NCI-H524 treated with DMSO at 0.1 percent for 48 hours (cell line): ENCODE measurements at places on chromosomes 5 and 9.

DNA sequence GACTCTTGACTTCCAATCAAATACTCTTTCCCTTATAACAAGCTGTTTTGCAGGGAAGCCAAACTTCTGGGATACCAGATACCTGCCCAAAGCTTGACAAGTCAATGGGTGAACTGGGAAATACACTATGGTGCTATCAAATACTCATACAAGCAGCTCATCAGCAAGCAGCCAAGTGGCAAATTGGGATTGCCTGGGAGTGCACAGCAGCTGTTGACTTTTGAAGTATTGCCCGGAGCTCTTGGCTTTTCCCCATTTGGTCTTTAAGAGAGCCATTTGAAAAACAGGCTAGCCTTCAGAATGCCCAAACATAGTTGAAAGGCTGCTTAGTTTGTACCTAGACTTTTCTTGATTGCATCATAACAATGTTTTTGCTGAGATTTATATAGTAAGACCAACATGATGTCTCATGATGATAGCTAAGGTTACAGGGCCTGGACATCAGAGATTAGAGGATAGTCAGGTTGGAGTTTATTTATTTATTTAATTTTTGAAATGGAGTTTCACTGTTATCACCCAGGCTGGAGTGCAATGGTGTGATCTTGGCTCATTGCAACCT is 210.1 kb upstream of the ZNF608 start:
- no peak for DNase-seq

DNA sequence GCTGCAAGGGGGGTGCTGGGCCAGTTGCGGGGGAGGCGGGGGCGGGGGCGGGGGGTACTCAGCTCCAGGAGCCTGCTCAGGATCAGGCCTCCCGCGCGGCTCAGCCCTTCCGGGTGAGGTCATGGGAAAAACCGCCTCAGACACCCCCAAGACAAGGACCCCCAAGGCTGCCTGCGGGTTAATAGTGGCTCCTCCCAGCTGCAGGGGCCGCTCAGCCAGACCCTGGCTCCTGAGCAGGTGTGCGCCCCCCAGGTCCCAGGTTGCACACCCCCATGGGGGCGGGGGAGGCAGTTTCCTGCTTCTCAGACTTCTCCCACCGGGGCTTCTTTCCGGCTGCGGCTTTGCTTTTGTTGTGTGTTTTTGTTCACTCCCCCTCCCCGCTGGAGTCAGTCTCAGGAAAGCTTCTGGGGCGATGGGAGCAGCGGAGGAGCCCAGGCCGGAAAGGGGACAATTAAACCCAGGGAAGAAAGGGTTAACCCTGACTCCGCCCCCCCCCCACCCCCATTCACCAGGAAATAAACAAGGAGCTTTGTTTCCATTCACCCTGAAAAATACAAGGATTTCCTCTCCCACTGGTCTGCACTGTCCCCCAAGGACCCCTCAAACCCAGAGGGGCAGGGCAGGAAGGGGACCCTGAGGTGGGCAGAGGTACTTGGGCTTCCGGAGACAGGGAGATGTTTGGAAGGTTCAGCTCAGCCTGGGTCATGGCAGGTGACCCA is 42.3 kb upstream of the NOTCH1 start:
- DNase-seq = no peak

GRCh38 chr5:14685757-14686156 is 21.2 kb downstream of the OTULIN start:
- DNase-seq = peak; percentile 26

- DNase-seq = no peak
Observed at GRCh38 chr9:109887079-109887478, 107.1 kb downstream of the PALM2AKAP2 start.

- no peak for DNase-seq
Observed at GRCh38 chr5:5387192-5387591, 35.3 kb upstream of the ICE1 start.

GRCh38 chr5:34686762-34687268 is 30.7 kb downstream of the RAI14 start:
- no peak for DNase-seq

GRCh38 chr9:65432722-65433323 is 147.8 kb upstream of the FOXD4L5 start:
- DNase-seq = no peak

GRCh38 chr5:151083081-151083676 is 2.3 kb upstream of the TNIP1 start:
- no peak for DNase-seq

GRCh38 chr5:19488786-19489185 is 499.2 kb downstream of the CDH18 start:
- DNase-seq = peak; percentile 92

DNA sequence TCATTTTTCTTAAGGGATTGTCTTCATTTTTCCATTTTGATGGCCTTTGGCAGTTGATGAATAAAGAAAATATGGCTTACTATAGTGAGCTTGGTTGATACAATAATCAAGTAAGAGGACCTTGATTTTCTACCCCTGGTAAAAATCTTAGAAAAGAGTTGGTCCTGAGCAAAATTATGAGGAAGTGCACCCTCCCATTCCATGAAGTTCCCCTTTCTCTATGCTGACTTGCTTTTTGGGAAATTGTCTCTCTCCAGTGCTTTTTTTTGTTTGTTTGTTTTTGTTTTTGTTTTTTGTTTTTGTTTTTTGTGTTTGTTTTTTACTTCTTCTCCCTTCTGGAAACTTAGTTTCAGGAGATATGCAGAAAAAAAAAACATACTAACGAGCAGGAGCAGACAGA is 449.2 kb upstream of the ACTBL2 start:
- DNase-seq = no peak

DNA sequence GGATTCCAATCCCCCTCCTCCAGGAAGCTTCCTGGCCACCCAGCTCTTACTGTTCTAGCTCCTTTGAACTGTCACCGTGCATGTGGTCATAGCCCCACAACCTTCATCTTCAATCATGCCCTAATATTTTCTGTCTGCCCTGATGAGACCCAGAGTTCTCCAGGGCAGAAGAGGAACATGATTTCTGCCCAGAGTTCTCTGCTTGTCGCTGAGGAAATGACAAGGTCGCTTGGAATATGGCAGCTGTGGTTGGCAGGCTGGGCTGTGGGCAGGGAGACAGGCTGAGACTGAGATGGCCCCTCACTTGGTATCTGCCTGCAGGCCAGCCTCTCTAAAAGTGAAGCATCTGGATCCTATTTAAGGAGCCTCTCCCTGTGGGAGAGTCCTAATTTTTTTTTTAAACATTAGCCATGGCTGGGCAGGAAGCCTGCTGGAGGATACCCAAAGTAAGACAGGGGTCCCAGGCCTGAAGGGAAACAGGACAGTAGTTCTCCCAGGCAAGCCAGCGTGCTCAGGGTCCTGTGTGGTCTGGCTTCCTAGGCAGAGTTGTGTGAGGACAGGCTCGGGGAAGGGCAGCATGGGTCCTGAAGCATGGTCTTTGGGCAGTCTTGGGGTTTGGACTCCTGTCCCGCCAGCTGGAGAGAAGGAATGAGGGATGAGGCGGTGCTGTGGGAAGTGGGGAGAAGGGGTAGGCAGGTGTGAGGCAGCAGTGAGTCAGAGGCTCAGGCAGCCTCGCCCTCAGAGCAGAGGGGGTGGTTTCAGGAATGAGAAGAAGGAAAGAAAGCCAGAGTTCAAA is 242.1 kb downstream of the FSTL4 start:
- no peak for DNase-seq

DNA sequence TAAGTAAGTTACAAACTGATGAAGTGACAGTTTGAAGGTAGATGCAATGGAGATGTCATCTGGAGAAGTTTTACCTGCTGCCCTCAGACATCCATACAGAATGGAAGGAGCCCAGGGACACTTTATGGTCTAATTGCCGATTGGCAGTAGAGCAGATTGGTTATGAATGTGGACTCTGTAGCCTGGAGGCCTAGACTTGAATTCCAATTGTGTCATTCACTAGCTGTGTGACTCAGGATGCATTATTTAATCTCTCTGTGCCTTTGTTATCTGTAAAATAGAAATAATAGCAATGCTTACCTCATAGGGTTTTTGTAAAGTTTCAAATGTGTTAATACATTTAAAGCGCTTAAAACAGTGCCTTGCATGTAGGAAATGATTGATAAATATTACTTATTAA is 5.2 kb upstream of the TCERG1 start:
- DNase-seq = no peak

- DNase-seq = no peak
Observed at GRCh38 chr9:137226338-137227053, 806 bp upstream of the RNF224 start.

- no peak for DNase-seq
Observed at GRCh38 chr5:56429110-56429561, 196.0 kb upstream of the ANKRD55 start.

DNA sequence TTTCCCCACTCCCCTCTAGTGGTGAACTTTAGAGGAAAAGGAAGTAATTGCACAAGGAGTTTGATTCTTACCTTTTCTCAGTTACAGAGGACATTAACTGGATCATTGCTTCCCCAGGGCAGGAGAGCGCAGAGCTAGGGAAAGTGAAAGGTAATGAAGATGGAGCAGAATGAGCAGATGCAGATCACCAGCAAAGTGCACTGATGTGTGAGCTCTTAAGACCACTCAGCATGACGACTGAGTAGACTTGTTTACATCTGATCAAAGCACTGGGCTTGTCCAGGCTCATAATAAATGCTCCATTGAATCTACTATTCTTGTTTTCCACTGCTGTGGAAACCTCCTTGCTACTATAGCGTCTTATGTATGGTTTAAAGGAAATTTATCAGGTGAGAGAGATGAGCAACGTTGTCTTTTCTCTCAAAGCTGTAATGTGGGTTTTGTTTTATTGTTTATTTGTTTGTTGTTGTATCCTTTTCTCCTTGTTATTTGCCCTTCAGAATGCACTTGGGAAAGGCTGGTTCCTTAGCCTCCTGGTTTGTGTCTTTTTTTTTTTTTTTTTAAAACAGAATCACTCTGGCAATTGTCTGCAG is 25.3 kb downstream of the SLC22A5 start:
- DNase-seq = no peak

DNA sequence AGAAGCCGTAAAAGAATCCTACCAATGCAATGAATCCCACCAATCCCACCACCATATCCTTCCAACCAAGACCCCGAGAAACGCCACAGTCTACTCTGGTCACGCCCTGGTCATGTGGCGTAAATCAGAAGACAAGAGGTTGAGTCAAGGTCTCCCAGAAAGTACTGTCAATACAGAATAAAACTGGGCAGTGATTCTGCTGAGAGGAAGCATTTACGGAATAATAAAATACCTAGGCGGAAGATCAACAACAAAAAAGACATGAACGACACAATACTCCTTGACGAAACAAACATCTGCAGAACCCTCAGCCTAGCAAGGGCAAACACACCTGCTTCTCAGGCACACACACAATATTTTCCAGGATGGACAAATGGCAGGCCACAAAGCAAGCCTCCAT is 62.8 kb downstream of the GOLM1 start:
- DNase-seq = no peak

- peak; percentile 18 for DNase-seq
Observed at GRCh38 chr5:140038373-140038957, 4.6 kb downstream of the NRG2 start.

GRCh38 chr5:163548649-163549048 is 43.2 kb downstream of the MAT2B start:
- DNase-seq = no peak

- no peak for DNase-seq
Observed at GRCh38 chr5:55997742-55998351, 3.1 kb upstream of the IL6ST start.

DNA sequence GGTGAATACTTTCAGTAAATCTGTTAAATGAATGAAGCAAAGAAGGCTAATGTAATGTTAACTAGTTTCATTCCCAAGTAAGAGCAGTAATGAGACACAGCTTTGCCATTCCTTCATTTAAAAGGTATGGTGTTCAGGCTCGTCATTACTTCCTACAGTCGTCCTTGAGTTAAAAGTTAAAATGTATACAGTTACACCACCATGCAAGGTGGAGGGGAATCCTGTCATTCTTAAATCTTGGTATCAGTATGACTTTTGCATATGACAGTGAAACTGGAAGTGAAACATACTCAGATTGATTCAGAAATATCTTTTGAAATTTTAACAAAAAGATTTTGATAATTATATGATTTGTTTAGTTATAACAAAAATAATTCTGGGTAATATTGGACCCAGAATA is 25.9 kb downstream of the MTRR start:
- no peak for DNase-seq

DNA sequence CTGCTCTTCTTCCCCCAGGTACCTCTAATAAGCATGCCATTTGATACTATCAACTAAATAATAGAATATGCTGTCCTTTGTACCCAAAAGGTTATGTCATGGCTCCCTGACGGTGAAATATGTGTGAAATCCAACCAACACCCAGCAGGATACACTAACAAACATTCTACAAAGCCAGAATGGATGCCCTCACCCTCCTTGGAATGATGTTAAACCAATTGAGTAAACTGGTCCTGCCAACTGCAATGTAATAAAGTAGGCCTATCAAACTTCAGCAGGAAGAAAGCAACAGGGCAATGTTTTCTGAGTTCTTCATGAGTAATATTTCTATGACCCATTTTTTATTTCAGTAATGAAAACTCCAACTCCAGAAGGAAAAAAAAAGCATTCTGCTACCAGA is 24.9 kb downstream of the RGMB start:
- no peak for DNase-seq

GRCh38 chr9:86328156-86328555 is 26.1 kb downstream of the TUT7 start:
- DNase-seq = no peak

DNA sequence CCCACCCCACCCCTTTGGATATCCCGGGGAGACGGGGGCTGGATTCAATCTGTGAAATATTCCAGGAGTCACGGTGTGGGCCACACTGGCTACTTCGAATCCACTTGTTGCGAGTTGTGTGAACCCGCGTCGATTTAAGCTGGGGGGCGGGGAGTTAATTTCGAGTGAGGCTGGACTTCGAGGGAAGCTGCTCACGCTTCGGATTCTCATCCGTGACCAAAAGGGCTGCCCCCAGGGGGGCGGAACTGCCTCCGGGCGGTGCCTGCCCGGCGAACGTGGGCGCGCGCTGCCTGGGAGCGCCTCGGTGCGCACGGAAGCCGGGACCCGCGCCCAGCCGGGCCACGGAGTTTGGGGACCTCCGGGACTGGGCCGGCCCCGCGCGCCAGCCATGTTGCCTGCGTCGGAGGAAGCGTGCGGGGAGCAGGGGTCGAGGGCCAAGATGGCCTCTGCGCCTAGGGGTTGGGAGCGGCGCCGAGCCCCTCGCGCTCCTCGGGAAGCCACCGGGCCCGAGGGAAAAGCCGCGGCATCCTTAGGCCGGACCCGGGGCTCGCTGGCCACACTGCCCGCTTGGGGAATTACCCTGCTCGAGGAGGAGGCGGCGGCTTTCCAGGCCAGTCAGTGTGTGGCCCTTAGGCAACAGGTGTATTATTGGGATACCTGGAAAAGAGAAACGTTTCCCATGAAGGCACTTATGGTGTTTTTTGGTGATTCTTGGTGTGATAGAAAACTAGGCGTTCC is 975 bp downstream of the OCLN start:
- DNase-seq = no peak

DNA sequence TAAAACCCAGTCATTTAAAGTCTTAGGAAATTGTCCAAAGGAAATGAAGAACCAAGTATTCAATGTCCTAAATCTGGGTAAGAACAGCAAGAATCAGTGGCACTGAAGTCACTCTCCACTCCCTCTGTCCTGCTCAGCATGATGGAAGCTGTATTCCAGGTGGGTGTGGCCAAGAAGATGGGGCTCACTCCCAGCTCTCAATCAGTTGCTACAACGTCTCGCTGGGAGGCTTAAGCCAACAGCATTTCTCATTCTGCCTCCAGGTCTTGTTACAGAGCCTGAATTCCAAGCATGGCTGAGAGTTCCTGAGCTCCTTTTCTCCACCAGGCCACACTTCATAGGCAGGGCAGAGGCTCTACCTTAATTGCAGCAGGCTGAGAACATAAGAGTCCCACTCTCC is 41.2 kb upstream of the TRIO start:
- no peak for DNase-seq

- no peak for DNase-seq
Observed at GRCh38 chr5:73292816-73293459, 119.9 kb downstream of the TMEM174 start.
